ENCODE measurements at places on chromosomes 3 and 15.

GRCh38 chr15:83978588-83978987, 257.0 kb upstream of the GOLGA6L4 start:
- DNase-seq = no peak

DNA sequence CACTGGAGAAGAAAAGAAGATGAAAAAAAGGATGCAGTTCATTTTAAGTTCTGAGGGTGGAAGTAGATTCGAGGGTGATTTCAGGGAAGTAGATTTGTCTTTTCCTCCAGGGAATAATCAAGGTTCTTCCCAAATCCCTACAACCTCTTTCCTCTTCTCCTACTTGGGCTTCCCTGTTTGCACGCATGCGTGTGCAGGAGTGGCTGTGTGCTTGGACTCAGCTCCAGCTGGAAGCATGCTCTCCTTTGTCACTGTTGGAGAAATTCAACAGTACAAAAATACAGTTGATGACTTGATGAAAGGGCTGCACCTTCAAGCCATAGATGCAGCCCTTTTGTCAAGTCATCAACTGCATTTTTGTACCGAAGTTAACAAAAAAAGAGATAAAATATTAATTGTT, 3.8 kb downstream of the OR5K2 start:
- DNase-seq = no peak

- no peak for DNase-seq
These were observed 1.9 kb downstream of the EHD4 start for GRCh38 chr15:41970456-41970855.

GRCh38 chr15:74242441-74243185, 6.5 kb downstream of the CCDC33 start:
- no peak for DNase-seq

- DNase-seq = no peak
These were observed 36.7 kb downstream of the CMTM7 start for GRCh38 chr3:32428092-32429068.

GRCh38 chr15:49494842-49495241, 71.8 kb downstream of the FGF7 start:
- DNase-seq = no peak

GRCh38 chr15:87219650-87220615, 1036.6 kb downstream of the NTRK3 start:
- no peak for DNase-seq

DNA sequence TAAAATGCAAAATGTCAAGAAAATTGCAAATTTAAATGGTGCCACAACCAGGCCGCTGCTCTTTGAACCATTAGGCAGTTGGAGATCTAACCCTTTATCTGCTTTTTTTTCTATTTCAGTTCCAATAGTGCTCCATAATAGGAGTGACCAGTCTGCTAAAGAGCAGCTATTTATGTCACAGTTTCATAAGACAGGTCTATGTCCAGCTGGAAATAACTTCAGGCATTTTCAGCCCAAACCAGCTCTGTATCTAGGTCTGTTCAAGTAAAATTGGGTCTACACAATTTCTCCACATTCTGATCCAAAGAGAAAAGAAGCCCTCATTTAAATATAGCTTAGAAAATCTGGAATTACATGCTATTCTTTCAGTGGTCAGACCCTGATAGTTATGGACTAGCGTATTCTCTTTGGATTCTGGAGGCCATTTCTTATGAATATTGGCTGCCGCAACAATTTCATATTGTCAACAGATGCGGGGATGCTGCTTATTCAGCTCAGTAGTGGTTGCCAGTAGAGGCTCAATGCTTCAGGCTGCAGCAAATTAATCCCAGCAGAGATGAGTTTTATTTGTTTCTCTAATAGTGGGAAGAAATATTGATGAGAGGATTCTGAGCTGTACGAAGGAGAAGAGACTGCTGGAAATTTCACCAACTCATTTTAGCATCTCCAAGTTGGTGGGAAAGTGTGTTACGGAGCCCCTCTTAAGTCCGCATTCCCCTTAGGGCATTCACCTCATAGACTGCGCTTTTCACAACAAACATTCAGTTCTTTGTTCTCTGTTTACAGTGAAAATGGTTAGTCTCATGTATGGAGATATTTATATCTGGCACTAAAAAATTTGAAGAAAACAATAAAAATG, 887.0 kb downstream of the ROBO1 start:
- DNase-seq = no peak

Data from epithelial cell of proximal tubule (primary cell).